ENCODE measurements at places on chromosomes 2 and 18. TPM values are rescaled to one million over a fixed set of nuclear protein-coding genes. Genes with fewer than 3 reads are reported as not detected.
A peak's percentile ranks its signal among the peaks of the same experiment; 100 is the strongest.

DNA sequence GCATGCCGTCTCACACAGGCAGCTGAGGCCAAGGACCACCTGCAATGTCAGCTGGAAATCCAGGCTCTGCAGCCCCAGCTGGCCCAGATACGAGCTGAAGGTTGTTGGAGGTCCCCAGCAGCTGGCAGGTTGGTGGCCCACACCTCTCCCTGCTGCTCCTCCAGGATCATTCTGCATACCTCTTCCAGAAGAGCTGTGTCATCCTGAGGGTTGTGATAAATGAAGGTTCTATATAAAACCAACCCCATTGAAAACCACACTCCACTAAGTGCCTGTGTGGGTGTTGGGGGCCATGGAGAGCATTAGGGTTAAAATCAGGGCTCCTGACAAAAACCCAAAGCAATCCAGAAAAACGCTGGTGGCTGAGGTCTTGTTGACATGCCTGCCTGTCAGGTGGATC lies 50.4 kb downstream of the C1QL2 start:
- no peak for DNase-seq

DNA sequence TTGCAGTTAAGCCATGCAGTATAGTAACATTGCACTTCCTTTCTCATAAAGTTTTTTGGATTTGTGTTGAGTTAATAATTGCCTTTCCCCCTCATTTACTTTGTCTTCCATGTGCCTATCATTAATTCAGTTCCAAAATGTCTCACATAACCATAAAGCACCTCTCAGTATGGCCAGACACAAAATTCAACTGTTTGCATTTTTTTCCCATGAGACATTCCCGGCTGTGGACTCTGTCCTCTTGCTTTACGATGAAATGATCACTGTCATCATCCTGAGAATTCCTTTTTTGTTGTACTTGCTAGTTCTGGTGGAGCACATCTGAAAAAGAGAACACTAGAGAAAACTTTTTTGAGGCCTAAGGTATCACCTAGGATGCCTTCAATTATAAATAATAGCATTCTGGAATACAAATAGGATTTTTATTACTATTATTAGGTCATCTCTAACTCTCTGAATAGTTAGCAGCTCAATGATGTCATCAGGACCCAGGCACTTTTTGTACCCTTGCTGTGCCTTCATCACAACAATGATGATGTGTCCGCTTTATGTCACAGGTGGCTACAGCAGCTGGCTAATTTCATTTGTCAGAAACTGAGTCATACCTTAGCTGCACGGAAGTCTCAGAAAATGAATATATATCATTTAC lies 8.5 kb upstream of the ATP8B1 start:
- DNase-seq: peak; percentile 60

Gene CYRIA
- 1.7 TPM for total RNA-seq

DNA sequence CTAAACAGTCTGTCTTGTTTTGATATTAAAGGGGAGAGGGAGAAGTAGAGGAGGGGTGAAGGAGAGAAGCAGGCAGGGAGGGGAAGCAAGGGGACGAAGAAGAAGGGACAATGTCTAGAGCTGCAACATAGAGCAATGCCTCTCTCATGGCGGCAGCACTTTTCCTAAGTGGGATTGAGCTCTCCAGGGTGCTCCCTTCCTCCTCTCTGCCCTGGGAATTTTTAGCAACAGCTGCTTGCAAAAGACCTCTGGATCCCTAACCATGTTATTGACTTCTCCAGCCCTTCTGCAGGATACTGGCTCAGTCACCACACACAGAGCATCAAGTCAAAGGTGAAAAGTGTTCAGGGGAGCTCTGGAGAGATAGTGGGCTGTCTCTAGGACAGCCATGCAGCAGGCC lies 734.9 kb downstream of the EPHA4 start:
- DNase-seq: peak; percentile 41

Gene NPHP1
- total RNA-seq: 1.8 TPM

- no peak for DNase-seq
These were observed 28.0 kb downstream of the AGAP1 start for GRCh38 chr2:235521844-235522243.

- no peak for DNase-seq
These were observed 14.6 kb downstream of the G6PC2 start for GRCh38 chr2:168915441-168916330.

Gene PJVK
- total RNA-seq: 0.72 TPM

Gene ACOXL
- total RNA-seq: not detected

GRCh38 chr18:43046322-43046721 lies 69.2 kb downstream of the RIT2 start:
- no peak for DNase-seq

Gene TTC27
- 33.3 TPM for total RNA-seq

DNA sequence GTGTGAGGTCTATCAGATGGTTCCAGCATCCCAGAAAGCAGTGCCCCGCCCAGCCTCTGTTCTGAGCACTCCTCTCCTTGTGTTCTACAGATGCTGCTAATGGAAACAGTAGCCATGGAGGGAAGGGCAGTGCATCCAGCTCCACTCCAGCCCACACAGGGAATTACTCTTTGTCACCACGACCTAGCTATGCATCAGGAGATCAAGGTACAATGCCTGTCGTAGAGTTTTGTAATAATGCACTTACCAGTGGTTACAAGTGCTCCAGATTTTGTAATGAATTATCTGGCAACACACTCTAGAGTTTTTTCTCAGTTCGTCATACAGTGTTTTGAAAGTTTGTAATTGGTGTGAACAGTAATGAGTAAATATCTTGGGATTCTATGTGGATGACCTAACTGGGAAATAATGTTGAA lies 161.1 kb downstream of the ESCO1 start:
- DNase-seq: peak; percentile 59

- no peak for DNase-seq
These were observed 95.9 kb upstream of the LCLAT1 start for GRCh38 chr2:30351116-30351515.

DNA sequence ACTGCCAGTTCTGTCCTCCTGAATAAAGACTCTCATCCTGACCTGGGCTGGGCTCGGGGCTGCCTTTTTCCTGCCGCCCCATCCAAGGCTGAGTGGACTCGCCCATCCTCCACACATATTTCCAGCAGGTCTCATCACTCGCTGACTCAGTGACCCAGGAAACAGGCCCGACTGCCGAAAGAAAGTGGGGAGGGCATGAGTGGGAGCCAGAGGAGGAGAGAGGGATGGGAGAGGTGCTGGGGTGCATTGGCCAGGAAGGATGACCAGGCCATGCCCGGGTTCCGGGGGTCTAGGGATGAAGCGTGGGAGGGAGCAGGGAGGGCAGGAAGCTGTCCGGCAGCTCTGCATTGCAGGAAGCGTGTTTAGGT lies 66.7 kb downstream of the TWIST2 start:
- DNase-seq: peak; percentile 76

Gene CFC1
- not detected for total RNA-seq

GRCh38 chr2:161998857-161999256 lies 75.2 kb downstream of the DPP4 start:
- DNase-seq: no peak
